NCI-H1436 (cell line): ENCODE measurements at places on chromosomes 1 and 21.

GRCh38 chr1:33826311-33826710 is 37.6 kb upstream of the HMGB4 start:
- DNase-seq: no peak

DNA sequence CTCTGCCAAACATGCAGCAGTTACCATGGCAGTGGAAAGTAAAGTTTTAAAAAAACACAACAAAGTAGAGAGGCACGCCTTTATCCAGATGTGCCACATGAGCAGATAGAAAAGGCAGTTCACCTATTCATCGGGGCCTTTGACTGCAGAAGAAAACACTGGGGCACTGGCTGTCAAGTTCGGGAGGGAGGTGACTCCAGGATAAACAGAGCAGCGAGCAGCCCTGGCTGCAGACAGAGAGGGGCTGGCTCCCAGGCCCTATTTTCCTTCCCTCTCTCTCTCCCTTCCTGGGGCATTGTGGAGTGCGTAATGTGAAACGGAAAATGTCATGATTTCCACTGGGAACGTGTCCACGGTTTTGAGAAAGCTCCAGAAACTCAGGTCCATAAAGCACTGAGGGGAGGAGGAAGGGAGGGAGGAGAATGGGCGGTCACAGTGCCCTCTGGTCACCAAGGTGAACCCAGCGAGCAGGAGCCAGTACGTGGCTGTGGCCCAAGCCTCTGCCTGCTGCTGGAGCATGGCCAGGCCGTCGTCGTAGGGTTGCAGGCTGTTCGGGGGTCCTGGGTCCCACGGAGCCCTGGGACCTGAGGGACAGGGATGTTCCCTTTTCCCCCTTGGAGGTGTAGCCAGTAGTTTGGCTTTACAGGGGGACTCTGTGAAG is 114.7 kb upstream of the IRF2BP2 start:
- DNase-seq: no peak

DNA sequence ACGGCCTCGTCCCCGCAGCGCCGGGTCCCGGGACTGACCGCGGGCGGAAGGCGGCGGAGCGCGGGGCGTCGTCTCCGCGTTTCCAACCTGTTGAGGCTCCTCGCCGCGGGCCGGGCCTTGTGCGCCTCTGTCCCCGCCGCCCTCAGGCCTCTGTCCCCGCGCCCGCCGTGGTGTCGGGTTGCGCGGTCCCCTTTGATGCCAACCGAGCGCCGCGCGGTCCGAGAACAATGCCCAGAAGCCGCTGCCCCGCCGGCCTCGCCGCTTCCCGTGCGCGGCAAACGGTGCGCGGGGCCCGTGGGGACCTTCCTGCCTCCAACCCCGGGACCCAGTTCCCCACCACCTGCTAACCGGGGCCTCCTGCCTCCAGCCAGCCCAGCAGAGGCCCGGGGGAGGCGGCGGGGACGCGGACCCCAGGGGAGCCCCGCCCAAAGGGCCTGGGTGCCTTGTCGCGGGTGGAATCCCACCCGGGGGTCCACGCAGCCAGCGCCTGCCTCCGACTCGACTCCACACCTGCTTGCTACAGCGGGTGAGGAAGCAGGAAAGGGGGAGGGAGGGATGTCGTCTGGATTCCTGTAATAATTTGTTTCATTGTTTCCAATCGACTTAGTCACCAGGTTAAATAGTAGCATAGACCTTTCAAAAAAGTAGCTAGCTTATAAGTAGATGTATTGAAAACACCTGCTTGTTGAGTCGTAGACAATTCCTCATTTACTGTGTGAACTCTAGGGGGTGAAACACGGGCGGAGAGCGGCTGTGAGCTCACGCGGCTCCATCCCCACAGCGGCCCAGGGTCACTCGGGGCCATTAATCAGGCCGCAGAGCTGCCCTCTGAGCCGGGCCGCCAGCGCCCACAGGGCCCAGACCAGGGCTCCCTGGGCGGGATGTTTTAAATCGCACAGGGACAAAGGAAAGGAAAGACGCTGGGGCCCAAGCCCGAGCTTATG is 1.1 kb downstream of the COL18A1 start:
- peak; percentile 12 for DNase-seq

DNA sequence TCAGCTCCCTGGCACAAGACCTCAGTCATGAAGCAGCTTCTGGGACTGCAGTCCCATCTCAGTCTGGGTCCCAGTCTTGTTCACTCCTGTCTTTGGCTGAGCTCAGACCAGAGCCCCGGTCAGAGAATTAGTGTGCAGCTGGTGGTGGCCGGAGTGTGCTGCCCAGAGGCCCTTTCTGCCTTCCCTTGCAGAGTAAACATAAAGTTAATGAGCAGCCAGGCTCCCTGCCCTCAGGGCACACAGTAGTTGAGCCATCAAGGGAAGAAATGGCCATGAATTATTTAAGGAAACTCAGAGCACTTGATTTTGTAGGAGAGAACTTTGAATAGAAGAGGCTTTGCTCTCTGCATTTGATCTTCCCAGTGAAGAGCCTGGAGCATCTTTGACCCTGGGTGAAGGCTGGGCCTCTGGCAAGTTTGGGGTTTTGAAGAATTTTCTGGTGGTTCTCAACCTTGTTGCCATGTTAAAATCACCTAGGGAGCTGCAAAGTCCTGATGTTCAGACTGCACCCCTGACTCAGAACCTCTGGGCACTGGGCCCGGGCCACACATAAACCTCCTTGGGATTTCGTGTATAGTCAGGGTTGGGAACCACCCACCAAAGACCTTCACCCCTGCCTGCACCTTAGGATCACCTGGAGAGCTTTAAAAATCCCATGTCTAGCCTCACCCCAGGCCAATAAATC is 26.4 kb upstream of the SELENON start:
- no peak for DNase-seq

DNA sequence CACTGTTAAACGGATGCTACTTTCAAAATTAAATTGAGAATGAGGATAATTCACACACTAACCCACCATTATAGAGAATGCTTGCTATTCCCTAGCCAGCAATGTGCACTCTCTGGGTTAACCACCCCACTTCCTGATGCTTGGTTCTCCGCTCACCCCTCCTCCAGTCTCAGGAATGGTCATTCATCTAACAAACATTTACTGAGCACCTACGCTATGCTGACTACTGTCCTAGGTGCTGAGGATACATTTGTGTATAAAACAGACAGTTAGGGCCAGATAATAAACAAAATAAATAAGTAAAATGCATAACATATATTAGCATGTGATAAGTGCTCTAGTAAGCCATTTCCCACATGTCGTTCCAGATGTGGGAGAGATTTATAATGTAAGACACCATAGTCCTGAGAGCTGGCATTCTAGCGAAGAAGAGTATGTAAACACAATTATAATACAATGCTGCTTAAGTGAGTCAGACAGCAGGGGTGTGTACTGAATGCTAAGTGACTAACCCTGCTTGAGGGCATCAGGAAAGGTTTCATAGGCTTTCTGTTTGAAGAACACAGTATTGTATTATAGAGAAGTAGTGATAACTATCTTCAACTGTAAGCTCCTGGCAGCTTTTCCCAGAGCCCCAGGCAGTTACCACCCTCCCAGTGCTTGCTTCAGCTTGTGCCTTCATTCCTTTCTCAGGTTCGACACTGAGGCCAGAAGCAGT is 126.7 kb upstream of the CACHD1 start:
- peak; percentile 9 for DNase-seq
